ENCODE measurements at places on chromosomes 2 and 18.

DNA sequence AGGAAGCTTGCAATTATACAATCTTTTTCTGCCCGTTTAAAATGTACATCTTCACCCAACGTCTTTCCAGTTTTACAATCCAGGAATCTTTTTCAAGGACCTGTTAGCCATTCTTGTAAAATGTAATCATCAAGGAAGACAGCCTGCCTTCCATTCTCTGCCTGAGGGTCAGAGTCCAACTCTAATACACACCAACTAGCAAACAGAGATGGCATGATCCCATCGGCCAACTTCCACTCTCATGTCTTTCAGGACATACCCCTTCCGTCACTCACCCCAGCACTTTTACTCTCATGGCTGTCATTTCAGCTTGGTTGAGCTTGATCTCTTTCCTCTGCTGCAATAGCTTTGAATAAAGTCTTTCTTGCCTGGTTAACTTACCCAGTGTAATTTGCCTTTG is 172.5 kb upstream of the NETO1 start:
- no peak for DNase-seq

DNA sequence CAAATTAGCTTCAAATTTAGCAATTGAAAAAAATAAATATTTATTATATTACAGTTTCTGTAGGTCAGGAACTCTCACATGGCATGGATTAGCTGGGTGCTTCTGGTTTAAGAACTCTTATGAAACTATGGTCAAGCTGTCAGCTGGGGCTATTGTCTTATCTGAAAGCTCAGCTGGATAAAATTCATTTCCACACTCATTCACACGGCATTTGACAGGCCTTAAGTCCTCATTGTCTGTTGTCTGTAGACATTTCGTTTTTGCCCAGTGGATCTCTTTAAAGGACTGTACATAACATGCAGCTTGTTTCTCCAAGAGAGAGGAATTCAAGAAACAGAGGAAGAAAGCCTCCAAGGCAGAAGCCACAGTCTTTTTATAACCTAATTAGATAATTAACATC is 1556.8 kb upstream of the SLC39A10 start:
- no peak for DNase-seq

- no peak for DNase-seq
Observed at GRCh38 chr18:2536493-2536892, 34.8 kb downstream of the METTL4 start.

- DNase-seq, result no peak
Observed at GRCh38 chr2:218020966-218021535, 18.3 kb upstream of the TNS1 start.

DNA sequence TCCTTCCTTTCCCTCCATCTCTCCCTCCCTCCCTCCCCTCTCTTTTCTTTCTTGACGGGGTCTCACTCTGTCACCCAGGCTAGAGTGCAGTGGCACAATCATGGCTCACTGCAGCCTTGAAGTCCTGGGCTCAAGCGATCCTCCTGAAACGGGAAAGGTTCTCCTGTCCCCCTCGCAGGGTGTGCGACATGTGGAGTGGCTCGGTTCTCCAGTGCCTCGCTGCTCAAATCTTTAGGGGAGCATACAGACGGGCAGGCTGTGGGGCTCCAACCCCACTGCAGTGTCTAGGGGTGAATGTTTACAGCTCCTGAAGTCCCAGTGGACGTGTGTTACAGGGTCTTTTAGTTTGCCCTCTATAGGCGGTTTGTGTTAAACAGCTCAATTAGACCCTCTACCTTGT is 74.0 kb downstream of the MEX3C start:
- no peak for DNase-seq

GRCh38 chr18:58325494-58325893 is 281.5 kb downstream of the NEDD4L start:
- no peak for DNase-seq

- DNase-seq, result no peak
Observed at GRCh38 chr2:43088143-43089073, 138.0 kb downstream of the ZFP36L2 start.

DNA sequence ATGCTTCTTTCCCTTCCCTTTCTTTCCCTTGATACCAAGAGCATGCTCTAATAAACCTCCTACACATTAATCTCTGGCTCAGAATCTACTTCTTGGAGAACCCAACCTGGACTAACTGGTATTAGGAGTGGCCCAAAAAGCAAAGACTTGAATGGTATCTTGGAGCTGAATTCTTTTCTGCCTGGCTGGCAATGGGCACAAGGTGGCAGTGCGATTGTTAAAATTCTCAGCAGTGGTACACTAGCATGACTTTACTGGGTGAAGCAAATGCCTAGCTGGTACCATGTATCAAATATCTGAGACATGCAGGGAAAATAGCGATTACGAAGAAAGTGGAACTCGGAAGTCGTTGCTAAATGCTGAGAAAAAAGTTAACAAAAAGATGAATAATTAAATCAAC is 376.1 kb downstream of the XIRP2 start:
- no peak for DNase-seq

GRCh38 chr2:136383167-136383566 is 265.2 kb upstream of the CXCR4 start:
- DNase-seq, result no peak

GRCh38 chr2:151410485-151410834 is 758 bp downstream of the RIF1 start:
- peak; percentile 46 for DNase-seq

- DNase-seq, result no peak
Observed at GRCh38 chr2:231138699-231139098, 13.9 kb upstream of the HTR2B start.

GRCh38 chr2:20381457-20381856 is 30.8 kb upstream of the PUM2 start:
- DNase-seq, result no peak

GRCh38 chr2:60821587-60822302 is 59.6 kb upstream of the REL start:
- DNase-seq, result no peak

GRCh38 chr2:237600205-237600846 is 9.8 kb upstream of the RAB17 start:
- no peak for DNase-seq

- no peak for DNase-seq
Observed at GRCh38 chr2:188898261-188898660, 75.9 kb upstream of the COL3A1 start.

- DNase-seq, result no peak
Observed at GRCh38 chr2:27249159-27249890, 13.5 kb downstream of the SLC30A3 start.

GRCh38 chr2:79620679-79621078 is 107.8 kb downstream of the CTNNA2 start:
- DNase-seq, result no peak

All from stimulated activated naive CD8-positive, alpha-beta T cell treated with anti-CD3 and anti-CD28 coated beads, Interleukin-15, Interleukin-2, amounts not matched to agents 100 U/mL and 50 U/mL, for 24 hours (primary cell).